ENCODE measurements at places on chromosomes 7 and 10. TPM values are rescaled to one million over a fixed set of nuclear protein-coding genes. Genes with fewer than 3 reads are reported as not detected.

Gene CCL24
- not detected for total RNA-seq

Gene NODAL
- not detected for total RNA-seq

Gene MUC3A
- not detected for total RNA-seq

Gene ZPBP
- not detected for total RNA-seq

DNA sequence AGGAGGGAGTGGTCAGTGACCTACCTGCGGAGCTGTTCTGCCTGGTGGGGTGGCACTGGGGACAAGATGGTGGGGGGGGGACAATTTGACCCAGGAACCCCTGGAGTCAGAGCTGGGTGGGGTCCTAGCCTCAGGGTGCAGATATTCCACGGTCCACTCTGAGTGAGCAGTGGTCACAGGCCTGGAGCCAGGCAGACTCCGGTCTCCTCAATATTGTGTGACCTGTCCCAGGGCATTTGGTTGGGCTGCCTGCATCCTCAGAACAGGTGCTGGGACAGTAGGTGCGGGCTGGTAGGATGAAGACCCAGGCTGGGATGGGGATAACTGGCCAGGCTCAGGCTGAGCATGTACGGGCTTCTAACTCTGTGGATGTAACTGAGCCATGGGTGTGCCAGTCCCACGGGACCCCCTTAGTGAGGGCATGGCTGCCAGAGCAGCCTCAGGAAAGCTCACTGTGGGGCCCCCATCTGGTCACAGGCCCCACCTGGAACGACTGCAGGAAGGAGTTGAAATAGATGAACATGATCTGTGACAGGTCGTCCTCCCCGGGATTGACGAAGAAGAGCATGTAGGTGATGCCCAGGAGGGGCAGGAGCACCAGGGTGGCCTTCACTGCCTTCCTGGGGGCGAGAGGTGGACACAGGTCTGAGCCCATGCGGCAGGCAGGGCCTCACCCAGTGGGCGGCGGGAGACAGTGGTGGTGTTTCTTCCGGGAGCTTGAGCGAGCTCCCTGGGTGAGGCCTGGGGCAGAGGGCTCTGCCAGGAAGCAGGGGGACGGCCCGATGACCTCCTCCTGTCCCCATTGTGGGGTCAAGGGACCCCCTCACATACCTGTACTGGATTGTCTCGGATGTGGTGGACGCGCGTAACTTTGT lies 26.9 kb downstream of the CRHR2 start:
- DNase-seq: no peak
- peaks cover 4% of the 10 kb centered on the region for H3K36me3 ChIP-seq
- H3K4me3 ChIP-seq: no peak overlapping the region
- no peak overlapping the region for H3K27ac ChIP-seq
- no peaks in the 10 kb centered on the region for H3K4me1 ChIP-seq

- DNase-seq: peak; percentile 71
- H3K36me3 ChIP-seq: peaks cover 37% of the 10 kb centered on the region
- no peak overlapping the region for H3K4me3 ChIP-seq
- H3K27ac ChIP-seq: peak overlapping the region; percentile 87
- no peaks in the 10 kb centered on the region for H3K27me3 ChIP-seq
Measured at GRCh38 chr10:16779384-16779915, 37.8 kb downstream of the RSU1 start.

- H3K4me1 ChIP-seq: no peaks in the 10 kb centered on the region
- H3K4me3 ChIP-seq: no peak overlapping the region
- DNase-seq: no peak
Measured at GRCh38 chr7:79570903-79571302, 117.4 kb upstream of the MAGI2 start.

DNA sequence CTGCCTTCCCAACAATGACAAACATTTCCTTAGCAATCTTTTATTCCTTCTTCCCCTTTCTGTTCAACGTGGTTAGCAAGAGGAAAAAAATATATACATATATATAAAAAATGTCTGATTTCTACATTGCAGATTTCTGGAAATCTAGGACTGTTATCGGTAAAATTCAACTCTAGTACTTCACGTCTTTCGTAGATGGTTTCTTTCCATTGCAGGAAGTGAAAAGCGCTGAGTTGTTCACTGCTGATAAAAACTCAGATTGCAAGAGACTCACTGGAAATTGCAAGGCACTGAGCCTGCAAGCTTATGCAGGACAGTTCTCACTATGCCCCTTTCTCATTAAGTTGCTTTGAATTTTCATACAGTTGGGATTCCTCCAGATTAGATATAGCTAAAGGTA lies 23.9 kb downstream of the KIN start:
- DNase-seq: no peak
- no peak overlapping the region for H3K27ac ChIP-seq
- peaks cover 16% of the 10 kb centered on the region for H3K36me3 ChIP-seq
- H3K4me3 ChIP-seq: no peak overlapping the region
- no peaks in the 10 kb centered on the region for H3K27me3 ChIP-seq
